Mesothelial cell of epicardium (in vitro differentiated cells): ENCODE measurements at places on chromosomes 6 and 20.

- no peak for DNase-seq
Measured at GRCh38 chr6:135531954-135532490, 34.5 kb upstream of the AHI1 start.

- DNase-seq = no peak
Measured at GRCh38 chr6:123967905-123968304, 164.2 kb downstream of the NKAIN2 start.

- no peak for DNase-seq
Measured at GRCh38 chr6:35411066-35411465, 41.1 kb upstream of the FANCE start.

DNA sequence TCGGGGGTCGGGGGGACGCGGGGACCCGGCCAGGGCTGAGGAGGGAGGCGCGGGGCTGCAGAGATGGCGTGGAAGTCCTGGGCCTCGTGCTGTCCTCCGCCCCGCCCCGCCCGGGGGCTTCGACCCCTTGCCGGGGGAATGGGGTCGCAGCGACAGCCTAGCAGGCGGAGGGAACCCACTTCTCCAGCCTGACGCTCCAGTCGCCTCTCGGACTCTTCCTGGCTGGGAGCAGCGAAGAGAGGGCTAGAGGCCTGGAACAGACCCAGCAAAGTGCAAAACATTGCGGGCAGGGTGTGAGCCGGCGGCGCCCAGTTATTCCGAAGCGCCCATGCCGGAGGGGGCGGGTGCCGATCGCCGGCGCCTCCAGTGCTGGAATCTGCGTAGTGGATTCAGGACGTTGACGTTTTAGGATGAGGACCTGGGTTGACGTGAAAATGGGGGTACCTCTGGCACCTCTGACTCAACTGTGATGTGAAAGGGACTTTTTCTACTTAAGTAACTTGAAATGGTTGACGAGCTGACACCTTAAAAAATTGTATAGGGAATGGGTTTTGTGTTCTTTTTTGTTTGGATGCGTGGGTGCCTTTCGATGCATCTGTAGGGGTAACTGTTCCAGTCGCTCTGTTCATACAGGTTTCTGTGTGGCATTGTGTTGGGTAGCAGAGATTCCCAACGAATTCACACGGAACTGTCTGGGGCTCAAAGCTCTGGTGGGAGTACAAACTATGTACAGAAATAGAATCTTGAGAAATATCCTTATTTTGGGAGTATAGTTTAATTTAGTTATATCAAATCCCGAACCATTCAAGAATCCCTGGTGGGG lies 1.4 kb downstream of the SLC35F1 start:
- DNase-seq = no peak

GRCh38 chr20:48728042-48728825 lies 99.6 kb downstream of the PREX1 start:
- DNase-seq = no peak

- DNase-seq = no peak
Measured at GRCh38 chr6:156865019-156865629, 87.9 kb downstream of the ARID1B start.

DNA sequence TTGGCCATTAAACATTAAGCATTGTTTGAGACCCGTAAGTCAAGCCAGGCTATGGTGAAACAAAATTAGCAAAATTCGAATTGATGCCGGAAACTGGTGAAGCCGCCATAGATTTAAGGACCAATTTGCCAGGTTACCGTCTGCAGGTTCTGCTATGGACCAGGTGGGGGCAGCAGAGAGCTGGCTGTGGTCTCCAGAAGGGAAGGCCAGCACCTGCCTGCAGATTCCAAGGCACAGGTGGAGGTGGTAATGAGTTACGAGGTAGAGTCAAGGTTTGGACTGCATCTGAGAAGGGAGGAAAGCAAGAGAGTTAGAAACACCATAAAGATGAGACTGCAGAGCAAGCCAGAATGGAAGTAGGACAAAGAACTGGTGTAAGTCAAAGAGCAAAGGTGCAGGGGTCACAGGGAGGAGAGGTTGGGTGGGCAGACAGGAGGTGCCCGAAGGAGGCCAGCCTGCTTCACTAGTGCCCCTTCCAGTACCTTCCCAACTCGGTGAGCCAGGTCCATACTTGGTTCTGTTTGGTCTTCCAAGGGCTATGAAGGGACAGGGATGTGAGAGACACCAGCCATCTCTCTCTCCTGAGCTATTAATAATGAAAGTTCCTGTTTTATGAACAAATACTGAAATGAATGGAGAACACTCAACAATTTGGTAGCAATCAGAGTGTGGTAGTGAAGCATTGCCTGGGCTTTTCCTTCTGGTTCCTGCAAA lies 131.6 kb upstream of the ESR1 start:
- no peak for DNase-seq

DNA sequence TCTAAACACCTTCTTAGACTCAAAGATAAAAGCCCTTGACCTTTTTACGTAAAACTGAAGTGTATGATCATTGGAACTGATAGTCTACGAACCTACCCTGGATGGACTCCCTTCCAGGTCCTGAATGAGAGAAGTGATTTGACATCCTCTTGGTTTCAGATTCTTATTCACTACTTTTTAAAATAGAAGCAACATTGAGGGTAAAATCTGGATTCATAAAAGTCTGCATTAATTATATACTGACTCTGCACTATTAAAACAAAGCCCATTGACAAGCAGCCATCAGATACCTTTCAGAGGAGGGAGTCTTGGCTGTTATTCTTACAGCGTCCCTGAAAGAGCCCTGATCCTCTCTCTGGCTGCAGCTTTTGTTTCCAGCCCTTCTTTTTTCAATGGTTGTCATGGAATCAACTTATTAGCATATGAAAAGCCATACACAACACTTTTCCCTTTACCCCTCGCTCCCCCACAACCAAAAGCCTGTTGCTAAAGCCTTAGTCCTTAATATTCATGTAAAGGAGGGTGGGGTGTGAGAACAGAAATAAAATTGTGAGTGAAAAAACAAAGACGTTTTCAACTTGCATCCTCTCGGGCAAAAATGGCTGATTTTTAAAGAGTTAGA lies 270.0 kb upstream of the MARCKS start:
- no peak for DNase-seq
